ENCODE measurements at places on chromosomes 12 and 14.

GRCh38 chr12:131542351-131542750 lies 168.5 kb upstream of the SFSWAP start:
- no peak for DNase-seq

DNA sequence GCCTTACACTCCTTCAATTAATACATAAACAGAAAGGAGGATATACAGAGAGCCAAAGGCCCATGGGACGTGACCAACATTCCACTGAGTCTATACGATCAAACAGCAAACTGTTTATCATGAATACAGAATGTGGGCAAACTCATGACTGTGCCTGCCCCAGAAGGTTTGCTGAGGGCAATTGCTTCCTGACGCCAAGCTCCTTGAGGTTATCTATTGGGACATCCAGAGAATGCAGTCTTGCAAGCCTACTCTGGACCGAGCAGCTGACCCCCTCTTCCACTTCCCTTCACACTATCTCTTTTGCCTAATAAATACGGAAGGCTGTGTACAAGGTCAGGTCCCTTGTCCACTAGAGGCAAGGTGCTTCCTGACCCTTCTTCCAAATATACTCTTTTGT lies 18.5 kb upstream of the SLC10A1 start:
- DNase-seq, result no peak

- no peak for DNase-seq
These were observed 316.6 kb upstream of the RTL1 start for GRCh38 chr14:101219896-101220703.

DNA sequence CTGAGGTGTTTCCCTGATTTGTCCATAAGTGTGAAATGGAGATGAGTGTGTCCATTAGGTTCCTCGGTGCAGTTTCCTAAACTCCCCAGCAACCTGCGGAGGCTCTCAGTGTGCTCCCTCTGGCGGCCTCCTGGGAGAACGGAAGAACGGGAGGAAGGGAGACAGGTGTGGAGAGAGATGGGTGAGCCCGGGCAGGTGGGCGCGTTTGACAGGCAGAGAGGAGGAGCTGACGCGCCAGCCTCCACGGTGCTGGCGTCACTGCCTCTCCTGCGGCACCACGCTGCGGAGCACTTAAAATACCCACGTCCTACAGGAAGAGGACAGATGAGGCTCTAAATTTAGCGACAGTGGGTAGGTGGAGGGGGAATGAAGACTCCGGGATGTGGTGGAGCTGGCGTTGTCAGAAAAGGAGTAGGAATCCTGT lies 26.8 kb upstream of the PEX5 start:
- DNase-seq, result no peak

GRCh38 chr12:50572760-50573159 lies 68.0 kb downstream of the DIP2B start:
- DNase-seq, result no peak

- DNase-seq, result no peak
These were observed 3.1 kb downstream of the MTHFD1 start for GRCh38 chr14:64391113-64391725.

DNA sequence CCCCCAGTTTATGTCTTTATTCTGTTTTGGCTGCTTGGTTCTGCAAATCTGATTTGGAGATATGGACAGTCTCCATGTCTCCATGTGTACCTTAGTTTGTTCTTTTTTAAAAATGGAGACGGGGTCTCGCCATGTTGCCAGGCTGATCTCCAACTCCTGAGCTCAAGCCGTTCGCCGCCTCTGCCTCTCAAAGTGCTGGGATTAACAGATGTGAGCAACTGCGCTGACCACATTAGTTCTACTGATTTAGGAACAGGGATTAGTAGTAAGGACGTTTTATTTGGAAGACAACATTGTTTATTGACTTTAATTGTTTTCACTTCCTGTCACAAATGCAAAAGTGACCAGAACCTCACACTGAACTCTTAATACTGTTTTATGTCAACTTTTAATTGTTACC lies 14.7 kb downstream of the AEBP2 start:
- no peak for DNase-seq
